ENCODE measurements at places on chromosomes 3 and 15.

DNA sequence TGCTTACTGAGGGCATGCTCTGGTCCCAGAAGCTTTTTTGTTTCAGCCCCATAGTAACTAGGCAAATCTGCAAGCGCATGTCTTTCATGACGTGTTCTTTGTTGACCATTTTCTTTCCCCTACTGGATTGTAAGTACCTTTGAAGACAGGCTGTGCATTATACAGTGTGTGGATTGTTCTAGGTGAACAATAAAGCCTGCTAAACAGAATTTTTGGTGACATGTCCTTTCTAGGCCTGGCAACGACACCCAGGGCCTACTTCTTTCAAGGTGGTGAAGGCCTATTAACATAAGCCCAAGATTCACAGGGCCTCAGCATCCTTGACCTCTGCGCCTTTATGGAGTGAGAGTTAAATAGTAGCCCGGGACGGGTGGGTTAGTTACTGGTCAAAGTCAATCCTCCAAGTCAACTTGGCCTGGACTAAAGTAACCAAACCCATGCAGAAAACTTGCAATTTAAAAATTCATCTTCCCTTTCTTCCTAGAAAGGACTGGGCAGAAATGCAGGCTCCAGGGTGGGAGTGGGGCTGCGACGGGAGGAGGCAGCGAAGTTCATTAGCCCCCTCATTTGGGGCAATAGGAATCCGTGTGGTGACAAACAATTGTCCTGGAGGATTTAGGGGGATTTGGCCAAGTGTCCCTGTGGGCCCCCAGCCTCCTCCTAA lies 37.6 kb upstream of the TRIM71 start:
- no peak for DNase-seq

GRCh38 chr3:189699885-189700284 lies 68.7 kb downstream of the TP63 start:
- no peak for DNase-seq

DNA sequence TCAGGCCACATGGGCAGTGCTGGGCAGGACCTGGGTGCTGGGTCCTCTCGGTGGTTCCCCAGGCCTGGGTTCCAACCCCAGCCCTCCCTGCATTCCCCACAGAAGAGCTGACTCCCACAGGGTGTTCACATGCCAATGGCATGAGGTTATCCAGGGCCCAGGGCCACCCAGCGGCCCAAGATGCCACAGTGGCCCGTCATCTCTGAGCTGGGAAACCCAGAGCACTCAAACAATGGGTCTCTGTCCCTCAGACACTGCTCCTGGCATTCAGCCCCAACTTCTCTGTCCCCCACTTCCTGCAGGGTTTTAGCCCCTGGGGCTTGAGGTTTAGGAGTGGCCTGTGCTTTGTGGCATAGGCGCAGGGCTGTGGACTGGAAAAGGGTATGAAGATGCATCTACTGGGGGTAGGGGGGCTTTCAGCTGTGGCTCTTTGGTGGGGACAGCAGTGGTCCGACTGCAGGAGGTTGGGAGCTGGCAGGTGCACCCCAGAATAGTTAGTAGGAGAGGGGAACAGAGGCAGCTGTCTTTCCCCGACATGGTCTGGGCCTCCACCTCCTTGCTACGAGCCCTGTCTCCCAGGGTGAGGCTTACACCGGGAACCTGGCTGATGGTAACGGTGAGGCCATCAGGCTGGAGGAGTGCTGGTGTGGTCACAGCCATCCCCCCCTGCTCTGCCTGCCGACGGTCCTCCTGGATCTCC lies 1.7 kb downstream of the CCDC9B start:
- DNase-seq: no peak

- DNase-seq: no peak
Observed at GRCh38 chr15:48414015-48414414, 82.8 kb downstream of the DUT start.

GRCh38 chr3:20537234-20537633 lies 351.2 kb upstream of the SGO1 start:
- DNase-seq: no peak

GRCh38 chr15:62165104-62165792 lies at the start of gene C2CD4B:
C2CD4B (minus strand) TSS chr15:62165285; CDS start chr15:62164984, 301 bp downstream.
- peak; percentile 53 for DNase-seq

DNA sequence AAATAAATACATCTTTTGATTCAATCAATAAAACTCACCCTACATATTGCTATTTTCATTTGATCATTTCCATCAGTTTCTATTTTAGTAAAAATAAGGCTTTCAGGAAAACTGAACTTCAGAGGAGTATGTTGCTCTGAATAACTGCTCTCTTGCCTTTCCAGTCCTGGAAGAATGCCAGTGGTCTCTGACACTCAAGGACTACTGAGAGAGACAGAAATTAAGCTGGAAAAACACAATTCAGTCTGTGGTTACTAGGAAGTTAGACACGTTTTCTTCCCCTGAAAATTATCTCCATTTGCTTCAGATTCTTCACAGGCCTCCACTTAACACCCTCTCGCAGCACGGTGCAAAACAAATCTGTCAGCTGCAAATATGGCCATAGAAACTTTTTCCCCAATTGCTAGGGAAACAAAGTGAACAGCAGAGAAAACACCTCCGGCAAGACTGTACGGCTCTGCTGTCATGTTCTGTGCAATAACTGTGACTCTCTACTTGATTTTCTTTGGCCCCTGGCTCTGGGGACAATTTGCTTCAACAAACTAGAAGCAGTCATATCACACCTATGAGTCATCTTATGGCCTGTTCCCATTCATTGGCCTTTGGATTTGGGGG lies 353.0 kb downstream of the MAGI1 start:
- no peak for DNase-seq

GRCh38 chr3:115348951-115349745 lies 202.1 kb upstream of the ZBTB20 start:
- no peak for DNase-seq

- peak; percentile 74 for DNase-seq
Observed at GRCh38 chr15:72785432-72785831, 1.9 kb upstream of the ADPGK start.

DNA sequence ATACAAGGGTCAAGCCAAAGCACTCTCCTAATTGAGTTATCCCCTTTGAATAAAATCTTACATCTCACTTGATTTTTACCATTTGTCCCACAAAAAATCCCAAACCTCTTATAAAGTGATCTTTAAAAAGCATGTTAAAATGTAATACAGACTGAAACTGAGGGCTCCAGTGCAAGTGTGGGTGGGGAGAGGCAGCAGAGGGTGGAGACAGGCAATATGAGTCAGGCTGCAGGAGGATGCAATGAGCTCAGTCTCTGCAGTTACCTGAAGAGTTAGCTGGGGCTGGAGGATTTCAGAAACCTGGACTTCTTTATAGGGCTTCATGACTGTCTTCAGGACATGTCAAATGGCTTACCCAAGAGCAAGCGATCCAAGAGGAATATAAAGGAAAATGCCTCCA lies 14.2 kb upstream of the COLQ start:
- peak; percentile 55 for DNase-seq

DNA sequence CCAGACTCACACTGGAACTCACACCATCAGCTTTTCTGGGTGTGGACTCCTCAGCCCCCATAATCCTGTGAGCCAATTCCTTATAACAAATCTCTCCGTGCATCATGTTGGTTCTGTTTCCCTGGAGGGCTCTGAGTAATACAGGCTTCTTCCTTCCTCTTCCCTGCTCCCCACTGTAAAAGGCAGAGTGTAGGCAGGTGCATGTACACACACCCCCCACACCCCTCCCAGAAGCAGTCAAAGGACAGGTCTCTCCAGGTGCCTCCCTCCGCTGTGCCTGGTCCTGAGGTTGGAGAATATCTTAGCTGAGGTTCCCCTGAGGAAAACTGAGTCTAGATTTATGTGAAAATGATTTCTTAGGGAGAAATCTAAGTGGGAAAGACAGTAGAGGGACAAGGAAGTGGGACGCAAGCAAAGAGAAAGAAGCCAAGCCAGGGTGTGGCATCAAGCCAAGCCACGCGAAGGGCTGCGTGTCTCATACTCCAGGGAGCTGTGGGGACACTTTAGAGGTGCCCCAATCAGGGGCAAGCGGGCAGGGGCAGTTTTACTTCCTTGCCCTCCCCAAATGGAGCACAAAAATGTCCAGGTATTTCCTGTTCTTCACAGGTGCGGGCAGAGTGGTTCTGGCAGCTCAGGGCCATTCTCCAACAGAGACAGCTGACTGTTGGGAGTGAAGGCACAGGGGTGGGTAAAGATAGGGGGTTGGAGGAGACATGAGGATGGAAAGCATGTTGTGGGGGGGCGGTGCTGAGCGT lies 86.6 kb downstream of the HMG20A start:
- DNase-seq: no peak

DNA sequence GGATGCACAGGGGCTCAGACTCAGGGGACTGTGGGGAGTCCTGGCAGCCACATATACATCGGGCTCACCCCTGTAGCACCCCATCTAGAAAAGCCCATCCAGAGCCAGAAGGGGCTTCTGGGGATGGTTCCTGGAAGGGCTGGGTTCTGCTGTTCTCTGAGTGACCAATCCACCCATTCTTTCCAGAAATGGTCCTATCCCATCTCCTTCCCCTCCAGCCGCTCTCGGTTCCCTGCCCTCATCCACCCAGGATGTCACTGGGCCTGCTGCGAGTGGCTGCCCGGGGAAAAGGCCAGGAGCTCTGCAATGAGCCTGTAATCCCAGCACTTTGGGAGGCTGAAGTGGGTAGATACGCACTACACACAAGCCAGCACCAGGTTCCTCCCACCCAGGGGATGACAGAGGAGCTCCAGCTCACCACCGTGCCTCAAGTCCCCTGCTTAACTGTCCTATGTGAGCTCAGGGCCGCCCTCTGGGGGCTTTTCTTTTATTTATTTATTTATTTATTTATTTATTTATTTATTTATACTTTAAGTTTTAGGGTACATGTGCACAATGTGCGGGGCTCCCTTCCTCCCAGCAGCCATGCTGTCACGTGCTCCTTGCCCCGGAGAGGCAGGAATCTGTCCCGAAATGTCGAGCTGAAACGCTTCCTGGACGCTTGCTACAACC lies 13.6 kb upstream of the CSK start:
- DNase-seq: no peak

DNA sequence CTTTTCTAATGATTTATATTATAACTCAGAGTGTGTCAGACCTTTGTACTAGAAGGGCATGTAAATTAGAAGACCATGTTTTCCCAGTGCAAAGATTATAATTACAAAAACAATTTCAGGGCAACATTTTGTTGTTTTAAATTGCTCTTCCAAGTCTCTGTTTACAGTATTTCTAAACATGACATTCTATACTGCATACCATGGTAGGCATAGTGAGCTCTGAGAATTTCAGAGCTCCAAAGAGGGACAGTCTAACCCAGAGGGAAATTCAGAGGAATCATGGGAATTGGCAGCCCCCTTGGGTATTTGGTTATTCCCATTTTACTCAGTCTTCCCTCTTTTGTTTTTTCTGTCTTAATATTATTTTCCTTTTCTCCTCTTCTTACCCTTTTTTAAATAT lies 361.5 kb upstream of the SEMA6D start:
- DNase-seq: no peak

GRCh38 chr15:58473724-58474123 lies 41.9 kb downstream of the LIPC start:
- DNase-seq: no peak

GRCh38 chr15:59366333-59367021 lies 6.2 kb downstream of the MYO1E start:
- no peak for DNase-seq

DNA sequence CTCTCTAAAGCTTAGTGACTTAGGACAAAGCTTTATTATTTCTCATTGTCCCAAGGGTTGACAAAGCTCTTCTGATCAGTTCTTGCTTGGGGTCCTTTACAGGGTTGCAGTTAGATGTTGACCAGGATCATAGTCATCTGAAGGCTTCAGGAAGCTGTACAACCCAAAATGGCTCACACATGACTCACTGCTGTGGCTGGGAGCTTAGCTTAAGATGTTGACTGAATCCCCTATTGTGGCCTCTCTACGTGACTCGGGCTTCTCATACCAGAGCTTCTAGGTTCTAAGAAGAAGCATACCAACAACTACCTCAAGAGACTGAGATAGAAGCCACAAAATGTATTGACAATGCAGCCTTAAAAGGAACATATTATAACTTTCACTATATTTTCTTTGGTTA lies 569.6 kb upstream of the ROBO2 start:
- DNase-seq: no peak

GRCh38 chr3:126179825-126180476 lies 435 bp downstream of the ALDH1L1 start:
- DNase-seq: no peak

GRCh38 chr3:114624571-114625181 lies 330.8 kb downstream of the TIGIT start:
- no peak for DNase-seq

- no peak for DNase-seq
Observed at GRCh38 chr3:198030125-198030524, 70.1 kb downstream of the LMLN start.

DNA sequence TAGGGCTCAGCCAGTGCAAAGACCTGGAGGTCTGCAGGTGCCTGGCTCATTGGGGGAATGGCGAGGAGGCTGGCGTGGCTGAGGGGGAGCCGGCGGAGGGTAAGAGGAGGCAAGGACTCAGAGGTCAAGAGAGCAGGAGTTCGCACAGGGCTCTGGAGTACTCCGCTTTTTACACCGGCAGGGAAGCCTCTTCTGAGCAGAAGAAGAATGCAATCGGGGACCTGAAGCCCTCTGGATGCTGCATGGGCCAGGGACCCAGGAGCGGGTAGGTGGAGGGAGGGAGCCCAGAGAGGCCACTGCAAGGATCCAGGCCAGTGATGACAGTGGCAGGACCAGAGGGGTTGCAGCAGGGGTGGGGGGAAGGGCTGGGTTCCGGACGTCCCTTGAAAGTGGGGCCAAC lies 70.4 kb upstream of the TAMM41 start:
- DNase-seq: no peak

DNA sequence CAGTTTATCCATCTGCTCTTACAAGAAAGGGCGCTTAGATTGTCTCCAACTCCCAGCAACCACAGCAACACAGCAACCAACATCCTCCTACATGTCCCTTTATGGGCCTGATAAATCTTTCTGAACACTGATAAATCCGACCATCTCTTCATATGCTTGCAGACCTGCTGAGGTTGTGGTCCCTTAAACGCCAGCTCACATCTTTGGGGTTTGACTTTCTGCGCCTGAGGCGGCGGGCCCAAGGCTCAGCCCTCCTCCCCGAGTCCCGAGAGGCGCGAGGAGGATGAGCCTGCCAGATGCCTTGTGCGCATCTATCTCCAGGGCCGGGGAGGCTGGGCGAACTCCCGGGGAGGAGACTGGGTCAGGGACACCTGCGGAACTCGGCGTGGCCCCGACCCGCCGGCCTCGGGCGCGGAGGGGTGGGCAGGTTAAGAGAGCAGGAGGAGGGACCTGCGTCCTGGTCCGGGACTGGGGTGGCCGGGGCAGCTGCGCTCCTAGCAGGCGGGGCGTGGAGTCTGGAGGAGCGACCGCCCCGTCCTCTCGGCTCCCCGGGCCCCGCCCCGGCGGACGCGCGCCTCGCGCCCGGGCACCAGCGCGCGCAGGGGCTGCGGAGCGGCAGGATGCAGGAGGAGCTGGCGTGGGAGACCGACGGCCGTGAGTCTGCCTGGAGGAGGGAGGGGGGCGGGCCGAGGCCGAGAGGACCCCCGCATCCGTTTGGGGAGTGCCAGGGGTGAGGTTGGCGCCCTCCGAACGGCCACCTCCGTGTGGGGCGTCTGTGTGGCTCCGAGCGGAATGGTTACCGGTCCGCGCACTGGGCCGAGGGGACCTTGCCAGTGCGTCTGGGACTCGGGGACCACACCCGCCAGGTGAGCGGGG lies at the start of gene ANKDD1A:
Gene ANKDD1A (plus strand): TSS at position 592 of the 876 bp plus-strand sequence. CDS start 29 bp downstream, at position 621.
- peak; percentile 70 for DNase-seq

Data from stimulated activated CD8-positive, alpha-beta memory T cell treated with anti-CD3 and anti-CD28 coated beads, Interleukin-4, amount 100 ng/mL, for 48 hours (primary cell).